ENCODE measurements at places on chromosomes 11 and 22.

DNA sequence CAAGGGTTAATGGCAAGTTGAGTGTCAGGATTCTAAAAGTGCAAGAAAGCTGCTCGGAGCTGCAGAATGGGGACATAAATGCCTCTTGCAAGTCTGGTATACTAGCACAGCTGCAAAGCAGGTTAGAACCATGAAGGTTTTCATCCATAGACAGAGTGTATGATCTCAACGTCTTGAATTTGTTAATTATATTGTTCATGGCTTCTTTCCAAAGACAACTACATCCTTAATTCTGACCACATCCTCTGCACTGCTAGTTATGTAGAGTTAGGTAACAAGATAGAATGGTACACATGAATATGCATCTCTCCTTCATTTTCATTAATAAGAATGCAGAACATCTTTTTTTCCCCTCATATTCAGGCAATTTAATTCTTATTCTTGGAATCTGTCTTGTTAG, 34.2 kb downstream of the EXPH5 start:
- no peak for DNase-seq

DNA sequence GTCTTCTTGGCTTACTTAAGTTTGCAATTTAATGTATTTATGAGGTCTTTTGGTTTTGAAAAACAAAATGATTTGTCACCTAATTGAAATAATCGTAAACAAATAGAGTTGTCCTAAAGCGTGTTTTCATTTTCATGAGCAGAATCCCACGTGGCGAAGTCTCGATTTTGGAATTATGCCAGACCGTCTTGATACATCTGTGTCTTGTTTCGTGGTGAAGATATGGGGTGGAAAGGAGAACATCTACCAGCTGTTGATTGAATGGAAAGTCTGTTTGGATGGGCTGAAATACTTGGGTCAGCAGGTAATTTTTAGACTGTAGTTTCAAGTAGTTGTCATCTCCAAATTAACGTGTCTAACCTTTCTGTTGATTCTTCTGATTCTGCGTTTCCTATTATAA, 64.7 kb downstream of the UVRAG start:
- no peak for DNase-seq

DNA sequence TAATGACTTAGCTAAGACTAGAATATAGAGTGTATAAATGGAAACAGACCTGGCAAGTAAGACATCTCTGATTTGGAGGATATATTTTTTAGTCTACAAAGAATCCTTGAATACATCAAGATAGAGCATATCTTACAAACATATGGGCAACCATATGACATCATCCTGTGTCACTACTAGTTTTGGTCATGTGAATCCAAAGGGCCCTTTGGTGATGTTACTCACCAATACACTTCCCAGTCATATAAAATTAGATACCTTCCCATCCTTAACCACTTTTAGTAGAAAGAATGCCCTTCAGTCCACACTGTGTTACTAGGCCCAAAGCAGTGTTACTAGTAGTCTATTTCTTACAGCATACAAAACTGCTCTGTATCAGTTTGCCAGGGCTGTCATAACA, 31.6 kb downstream of the GRIA4 start:
- no peak for DNase-seq

DNA sequence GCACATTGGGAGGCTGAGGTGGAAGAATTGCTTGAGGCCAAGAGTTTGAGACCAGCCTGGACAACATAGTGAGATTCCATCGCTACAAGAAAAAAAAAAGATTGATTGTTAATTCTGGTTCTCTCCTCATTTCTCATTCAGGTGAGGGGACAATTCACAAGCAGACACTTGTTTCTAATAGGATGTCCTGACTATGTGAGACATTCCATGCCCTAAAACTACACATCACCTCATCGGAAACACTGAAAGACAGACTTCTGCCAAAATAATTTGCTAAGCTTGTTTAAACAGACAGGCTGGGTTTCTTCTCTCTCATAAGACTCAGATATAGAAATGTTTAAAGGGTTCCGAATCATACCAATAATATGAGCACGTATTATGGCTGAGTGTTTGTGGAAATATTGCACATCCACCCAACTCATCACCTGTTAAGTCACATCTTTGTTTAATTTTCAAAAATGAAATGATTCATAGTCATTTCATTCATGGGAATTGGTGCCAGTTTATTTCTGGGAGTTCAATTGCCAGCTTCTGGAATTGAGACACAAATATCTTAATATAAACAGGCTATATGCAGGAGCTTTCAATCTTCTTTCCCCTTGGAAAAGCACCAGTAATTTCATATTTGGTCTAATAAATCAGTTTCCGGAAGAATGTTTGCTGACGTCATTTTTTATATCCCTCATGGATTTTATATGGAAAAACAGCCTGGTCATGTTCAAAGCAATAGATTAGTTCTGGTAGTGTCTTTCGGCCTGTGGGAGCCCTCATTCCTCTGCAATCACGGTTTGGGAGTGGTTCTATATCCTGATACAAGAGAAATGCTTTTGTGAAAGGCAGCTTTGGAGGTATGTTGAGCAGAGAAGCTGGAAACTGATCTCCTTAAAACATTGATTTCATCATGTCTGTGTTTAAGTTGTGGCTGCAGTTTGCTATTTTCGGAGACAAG, 87.0 kb downstream of the BDNF start:
- no peak for DNase-seq

GRCh38 chr11:131206671-131207070, 163.7 kb upstream of the NTM start:
- no peak for DNase-seq

GRCh38 chr22:46578251-46578823, 40.9 kb upstream of the CELSR1 start:
- no peak for DNase-seq

DNA sequence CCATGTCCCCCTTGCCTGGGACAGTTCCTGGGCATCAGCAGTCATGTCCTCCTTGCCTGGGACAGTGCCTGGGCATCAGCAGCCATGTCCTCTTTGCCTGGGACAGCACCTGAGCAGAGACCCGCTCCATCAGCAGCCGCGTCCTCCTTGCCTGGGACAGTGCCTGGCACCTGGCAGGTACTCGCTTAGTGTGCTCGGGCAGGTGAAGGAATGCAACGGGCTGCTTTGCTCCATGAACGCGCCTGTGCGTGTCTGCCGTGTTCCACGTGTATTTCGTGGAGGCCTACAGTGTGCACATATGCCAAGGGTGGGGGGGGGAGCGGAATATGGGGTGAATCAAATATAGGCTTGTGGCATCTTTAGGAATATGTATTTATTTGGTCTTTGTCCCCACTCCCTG, 1490.7 kb downstream of the TBC1D22A start:
- no peak for DNase-seq

GRCh38 chr11:119483341-119483880, 60.4 kb upstream of the THY1 start:
- DNase-seq = no peak

DNA sequence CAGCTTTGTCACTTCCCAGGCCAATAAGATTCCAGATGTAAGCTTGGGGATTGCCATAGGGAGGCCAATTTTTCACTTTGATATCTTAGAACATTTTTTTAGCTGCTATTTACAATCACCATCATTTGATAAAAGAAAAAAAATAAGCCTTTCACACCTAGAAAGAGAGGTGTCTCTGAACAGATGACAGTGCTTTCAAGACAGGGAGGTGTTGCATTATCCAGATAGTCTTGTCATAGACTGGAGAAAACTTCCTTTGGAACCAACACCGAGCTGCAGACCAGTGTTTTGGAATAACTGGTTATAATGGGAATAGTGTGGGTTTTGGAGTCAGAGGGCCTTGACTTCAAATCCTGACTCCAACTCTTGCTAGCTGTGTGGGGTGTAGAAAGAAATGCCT, 101.0 kb downstream of the SLC1A2 start:
- no peak for DNase-seq

GRCh38 chr11:126483621-126484195, 128.2 kb downstream of the ST3GAL4 start:
- no peak for DNase-seq

DNA sequence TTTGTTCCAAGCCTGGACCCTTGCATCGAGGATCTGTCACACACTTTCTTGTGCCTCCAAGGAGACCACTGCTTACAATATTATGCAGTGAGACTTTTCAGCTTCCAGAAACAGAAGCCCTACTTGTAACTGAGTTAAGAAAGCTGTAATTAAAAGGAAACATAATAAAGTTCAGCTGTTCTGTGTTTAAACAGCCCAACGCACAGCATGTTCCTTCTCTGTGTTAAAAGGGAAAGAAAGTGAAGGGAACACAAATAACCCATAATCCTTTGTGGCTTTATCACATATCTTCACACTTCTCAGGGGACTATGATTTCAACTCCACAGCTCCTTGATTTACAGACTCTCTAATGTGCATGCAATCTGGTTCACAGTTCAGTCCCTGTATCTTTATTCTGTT, 200.3 kb upstream of the MTNR1B start:
- no peak for DNase-seq

DNA sequence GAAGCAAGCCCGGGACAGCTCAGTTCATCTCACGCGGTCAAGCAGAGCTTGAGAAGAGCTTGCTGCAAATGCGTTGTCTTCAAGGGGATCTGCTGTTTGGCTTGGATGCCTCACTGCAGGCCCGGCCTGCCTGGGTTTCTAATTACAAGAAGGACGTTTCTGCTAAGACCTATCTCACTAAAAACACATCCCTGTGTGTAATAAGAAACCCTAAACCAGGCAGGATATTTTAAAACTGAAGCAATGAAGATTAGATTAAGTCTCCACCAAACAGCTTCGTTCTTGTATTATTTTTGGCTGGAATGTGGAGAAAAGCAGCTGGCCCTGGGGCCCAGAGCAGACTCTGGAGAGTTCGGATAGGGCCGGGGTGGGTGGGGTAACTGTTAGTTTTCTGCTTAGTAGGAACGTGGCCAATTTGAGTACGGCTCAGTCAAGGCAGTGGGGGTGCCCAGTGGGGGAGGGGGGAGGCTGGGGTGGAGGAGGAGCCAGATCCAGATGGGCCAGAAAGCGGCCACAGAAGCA, 6.0 kb downstream of the PKNOX2 start:
- DNase-seq = no peak

GRCh38 chr11:15675683-15676082, 561.0 kb downstream of the INSC start:
- no peak for DNase-seq

- no peak for DNase-seq
Observed at GRCh38 chr22:18033204-18033998, 9.0 kb upstream of the MICAL3 start.

DNA sequence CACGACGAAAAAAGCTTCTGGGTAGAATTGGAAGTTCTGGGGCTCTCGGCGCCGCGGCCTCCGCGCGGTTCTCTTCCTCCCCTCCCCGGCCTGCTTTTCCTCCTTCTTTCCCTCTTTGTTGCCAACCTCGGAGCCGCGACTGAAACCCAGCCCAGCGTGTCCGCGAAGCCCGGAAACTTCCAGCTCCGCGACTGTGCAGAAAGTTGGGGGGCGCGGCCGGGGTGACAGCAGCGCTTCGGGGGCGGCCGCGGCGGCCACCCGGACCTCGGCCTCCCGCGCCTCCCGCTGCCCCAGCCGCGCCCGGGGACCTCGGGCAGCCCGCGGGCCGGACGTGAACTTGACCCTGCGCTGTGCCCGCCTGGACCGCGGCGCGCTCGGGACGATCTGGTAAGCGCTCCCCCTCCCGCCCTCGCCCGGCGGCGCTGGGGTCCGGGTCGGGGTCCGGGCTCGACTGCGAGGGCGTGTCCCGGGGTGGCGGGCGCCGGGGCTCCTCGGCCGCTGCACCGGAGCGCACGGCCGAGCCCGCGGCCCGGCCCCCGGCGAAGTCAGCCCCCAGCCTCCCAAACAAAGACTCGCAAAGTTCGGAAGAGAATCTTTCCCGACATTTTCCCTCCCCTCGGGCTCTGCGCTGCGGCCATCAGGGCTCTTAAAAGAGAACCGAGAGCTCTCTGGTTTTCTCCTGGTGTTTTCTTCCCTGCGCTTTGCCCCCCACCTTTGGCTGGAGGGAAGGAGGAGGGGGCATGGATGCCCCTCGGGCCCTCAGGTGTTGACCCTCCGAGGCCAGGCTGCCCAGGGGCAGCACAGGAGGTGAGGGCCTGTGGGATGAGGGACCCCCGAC, 67.9 kb upstream of the WNT7B start:
- no peak for DNase-seq

- DNase-seq = no peak
Observed at GRCh38 chr22:23059284-23059948, 10.9 kb upstream of the GNAZ start.

DNA sequence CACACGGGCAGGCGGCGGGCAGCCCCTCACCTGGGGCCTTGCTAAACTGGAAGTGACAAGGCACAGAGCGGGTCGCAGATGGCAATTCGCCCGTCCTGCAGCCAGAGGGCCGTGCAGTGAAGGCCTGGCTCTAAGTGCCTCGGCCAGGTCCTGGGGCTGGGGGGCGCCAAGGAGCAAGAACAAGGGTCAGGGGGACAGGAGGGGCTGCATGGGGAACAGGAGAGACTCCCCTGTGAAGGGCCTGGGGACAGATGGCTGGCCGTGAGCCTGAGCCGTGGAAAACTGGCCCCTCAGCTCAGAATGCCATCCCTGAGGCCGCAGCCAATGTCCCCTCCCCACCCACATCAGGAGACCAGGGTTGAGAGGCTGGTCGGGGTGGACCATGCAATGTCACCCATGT, 60.0 kb downstream of the RTL6 start:
- no peak for DNase-seq

GRCh38 chr11:6818967-6819366, 19.5 kb upstream of the OR6A2 start:
- DNase-seq = no peak

DNA sequence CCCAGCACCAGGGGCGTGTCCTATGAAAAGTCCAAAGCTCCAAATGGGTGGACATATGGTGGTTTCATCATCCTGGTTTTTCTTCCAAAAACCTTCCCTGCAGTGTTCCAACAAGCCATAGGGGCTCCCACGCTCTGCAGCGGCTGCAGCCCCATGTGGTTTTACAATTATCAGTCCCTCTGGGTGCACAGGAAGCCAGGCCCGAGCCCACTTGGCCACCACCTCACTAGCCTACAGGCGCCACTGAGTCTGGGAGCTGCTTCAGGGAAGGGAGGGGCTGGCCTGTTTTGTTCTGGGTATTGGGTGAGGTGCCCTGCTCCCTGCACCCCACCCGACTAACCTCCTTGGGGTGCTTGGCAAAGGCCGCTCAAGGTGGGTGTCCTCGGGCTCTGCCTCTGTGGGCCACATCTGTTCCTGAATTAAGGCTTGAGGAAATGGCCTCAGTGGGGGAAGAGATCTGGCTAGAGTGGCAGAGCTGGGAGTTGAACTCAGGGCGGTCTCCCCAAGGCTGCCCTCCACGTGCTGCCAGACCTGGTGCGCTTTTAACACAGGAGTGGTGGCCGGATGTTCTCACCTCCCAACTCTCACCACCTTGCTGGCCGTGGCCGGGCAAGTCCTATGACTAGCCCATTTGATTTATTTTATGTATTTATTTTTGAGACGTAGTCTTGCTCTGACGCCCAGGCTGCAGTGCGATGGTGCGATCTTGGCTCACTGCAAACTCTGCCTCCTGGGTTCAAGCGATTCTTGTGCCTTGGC, 5.3 kb upstream of the CDC42BPG start:
- DNase-seq = no peak

GRCh38 chr11:93986716-93987115, 34.4 kb upstream of the HEPHL1 start:
- DNase-seq = no peak

Measured in CMK (cell line).